Stimulated activated CD8-positive, alpha-beta memory T cell treated with anti-CD3 and anti-CD28 coated beads, Interleukin-15, amount 100 ng/mL, for 4 hours (primary cell): ENCODE measurements at places on chromosomes 16 and 17.

DNA sequence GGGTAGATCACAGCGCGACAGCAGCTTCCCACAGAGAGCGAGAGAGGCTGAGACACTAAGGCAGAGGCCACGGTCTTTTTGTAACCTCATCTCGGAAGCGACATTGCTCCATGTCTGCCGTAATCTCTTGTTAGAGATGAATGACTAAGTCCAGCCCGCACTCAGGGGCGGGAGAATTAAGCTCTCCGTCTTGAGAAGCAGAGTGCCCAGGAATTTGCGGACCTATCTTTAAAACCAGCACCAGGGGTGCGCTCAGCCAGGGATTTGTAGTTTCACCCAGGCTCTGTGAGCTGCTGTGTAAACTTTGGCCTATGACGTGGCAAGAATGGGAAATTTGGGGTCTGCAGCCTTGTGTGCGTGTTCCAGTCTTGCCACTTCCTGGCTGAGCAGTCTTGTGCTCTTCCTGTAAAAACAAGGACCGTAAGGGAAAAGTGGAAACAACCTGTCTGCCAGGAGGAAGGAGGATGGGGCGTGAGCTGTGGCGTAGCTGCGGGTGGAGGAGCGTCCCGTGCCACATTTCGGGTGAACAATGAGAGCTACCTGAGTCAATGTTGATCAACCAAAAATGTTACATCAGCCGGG, 16.0 kb upstream of the JPH3 start:
- DNase-seq: no peak

DNA sequence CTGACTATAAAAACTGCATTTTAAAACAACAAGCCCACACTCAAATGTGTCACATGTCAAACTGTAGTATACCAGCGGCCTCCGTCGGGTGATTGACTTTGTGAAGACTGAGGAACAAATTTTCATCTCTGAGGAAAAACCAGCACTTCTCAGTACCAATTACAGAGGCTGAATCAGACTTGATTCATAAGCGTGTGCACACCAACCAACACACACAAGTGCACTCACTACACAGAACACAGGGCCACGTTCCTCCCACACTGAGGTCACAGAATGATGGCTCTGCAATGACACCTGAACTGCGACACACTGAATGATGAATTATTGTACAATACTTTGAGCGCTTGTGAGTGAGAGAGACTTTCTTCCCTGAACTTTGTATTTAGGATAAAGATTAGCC, 29.6 kb downstream of the XPO6 start:
- DNase-seq: peak; percentile 10

GRCh38 chr17:11506635-11507034, 91.6 kb upstream of the DNAH9 start:
- no peak for DNase-seq

GRCh38 chr17:80890196-80890920, 101.3 kb upstream of the CHMP6 start:
- no peak for DNase-seq

GRCh38 chr16:5228369-5228768, 130.8 kb upstream of the EEF2KMT start:
- DNase-seq: no peak

GRCh38 chr17:6651919-6652452, 424 bp downstream of the C17orf100 start:
- DNase-seq: no peak
